ENCODE measurements at places on chromosomes 2 and 18.
A peak's percentile ranks its signal among the peaks of the same experiment; 100 is the strongest.

DNA sequence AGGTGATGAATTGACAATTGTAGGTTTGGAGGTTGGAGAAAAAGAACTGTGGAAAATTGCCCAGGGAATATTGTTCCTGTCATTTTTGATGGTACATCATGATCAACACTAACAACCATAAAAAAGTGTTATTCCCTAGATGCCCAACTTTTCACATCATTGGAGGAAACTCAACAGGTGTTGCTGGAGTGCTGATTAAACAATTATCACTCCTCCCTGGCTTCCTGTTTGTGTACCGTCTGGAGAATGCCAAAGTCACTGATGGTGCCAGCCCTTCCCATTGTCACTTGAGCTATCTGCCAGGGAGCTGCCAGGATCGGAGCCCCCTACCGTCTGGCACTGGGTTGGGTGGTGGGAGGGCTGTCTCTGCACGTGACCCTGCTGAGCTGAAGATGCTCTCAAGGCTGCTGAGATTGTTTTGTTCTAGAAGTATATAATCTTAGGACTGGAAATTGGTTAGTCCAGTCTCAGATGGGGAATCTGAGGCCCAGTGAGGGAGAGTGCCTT is 156.9 kb downstream of the PRKCE start:
- no peak for DNase-seq

DNA sequence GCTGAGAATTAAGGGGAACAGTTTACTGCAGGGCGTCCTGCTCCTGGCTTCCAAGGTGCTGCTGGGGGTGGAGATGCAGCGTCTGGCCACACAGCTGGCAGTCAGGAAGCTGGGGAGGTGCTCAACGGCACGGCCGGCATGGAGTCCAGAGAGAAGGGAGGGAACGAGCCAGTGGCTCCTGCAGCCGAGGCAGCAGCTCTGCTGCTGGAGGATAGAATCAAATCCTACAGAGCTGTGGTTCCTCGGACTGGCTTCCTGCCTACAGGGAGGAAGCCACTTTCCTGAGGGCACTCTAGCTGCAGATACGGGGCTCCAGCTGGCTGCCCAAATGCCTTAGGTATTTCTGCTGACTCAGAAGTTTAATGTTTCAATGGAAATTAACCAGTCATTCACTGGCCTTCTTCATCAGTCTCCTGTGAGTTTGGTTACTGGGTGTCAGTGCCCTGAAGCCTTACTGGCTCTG is 266.3 kb downstream of the TWIST2 start:
- DNase-seq = no peak

DNA sequence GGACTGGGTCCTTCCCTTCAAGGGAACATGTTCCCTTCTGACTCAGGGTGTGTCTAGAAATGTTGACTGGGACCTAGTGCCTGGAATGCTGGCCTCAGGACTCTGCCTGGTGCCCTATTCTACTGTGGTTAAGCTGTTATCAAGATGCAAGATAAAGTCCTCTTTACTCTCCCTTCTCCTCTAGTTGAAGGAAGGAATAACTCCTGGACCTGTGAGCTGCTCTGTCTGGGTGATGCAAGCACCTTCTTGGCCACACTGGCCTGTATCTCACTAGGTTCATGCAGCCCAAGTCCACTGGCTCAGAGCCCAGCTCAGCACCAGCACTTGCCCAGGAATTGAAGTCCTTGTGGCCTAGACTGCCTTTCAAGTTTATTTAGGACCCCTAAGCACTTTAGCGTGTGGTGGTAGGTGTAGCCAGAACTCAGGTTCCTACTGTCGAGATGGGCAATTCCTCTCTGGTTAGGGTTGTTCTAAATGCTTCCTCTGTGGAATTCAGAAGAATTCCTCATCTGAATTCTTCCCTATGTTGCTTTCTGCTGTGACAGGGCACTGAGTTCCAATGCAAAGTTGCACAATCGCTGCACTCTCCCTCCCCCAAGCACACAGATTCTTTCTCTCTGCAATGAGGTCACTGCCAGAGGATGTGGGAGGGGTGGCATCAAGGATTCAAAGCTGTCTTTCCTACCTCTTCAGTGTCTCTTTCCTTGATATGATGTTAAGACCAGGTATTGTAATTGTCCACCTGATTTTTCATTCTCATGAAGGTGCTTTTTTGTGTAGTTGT is 54.7 kb downstream of the VWC2L start:
- DNase-seq = no peak

- DNase-seq = no peak
Observed at GRCh38 chr2:184444217-184444616, 154.1 kb upstream of the ZNF804A start.

DNA sequence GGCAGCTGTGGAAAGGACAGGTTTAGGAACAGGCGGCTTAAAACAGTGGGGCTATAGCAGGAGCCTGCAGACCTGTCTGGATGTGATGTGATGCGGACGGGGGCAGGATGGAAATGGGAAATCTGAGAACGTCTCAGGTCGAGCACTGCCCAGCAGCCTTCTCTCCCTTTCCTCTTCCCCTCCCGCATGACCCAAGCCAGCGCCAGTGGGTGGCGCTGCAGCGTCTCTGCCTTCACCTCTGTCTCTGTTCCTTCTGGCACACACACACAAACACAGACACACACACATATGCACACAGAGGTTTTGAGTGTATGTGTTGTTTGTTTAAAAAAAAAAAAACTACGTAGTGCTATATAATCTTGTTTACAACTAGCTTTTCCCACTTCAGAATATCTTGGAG is 82.0 kb upstream of the SLC66A3 start:
- DNase-seq = no peak

DNA sequence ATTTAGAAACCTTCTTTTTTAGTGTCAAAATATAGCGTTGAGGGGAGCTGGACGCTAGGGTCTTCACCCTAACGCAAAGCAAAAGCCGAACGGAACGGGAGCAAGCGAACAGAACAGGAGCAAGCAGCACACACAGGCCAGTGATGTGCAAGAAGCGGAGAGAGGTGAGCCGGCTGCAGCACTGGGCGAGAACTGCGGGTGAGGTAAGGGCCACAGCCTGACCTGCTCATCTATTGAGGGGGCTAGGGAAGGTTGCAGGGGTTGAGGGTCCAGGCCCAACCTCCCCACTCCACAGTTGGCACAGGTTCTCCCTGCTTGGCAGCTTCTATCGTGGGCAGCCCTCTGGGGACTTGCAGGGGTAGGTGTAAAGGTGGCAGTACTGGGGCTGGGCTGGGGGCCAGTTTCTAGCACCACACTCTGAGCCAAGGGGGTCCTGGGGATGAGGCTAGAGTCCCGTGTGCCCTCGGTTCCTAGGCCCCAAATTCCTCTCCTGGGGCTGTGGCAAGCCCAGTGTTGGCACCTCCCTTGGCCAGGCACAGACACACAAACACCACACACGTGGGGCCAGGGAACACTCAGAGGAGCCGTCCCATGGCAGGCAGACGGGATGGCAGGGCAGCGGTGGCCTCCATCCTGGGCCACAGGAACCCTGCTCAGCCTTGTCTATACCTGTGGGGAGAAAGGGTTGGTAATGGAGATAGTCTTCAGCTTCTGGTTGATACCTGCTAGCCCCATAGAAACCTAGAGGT is 1.2 kb upstream of the ABCB6 start:
- DNase-seq = no peak

DNA sequence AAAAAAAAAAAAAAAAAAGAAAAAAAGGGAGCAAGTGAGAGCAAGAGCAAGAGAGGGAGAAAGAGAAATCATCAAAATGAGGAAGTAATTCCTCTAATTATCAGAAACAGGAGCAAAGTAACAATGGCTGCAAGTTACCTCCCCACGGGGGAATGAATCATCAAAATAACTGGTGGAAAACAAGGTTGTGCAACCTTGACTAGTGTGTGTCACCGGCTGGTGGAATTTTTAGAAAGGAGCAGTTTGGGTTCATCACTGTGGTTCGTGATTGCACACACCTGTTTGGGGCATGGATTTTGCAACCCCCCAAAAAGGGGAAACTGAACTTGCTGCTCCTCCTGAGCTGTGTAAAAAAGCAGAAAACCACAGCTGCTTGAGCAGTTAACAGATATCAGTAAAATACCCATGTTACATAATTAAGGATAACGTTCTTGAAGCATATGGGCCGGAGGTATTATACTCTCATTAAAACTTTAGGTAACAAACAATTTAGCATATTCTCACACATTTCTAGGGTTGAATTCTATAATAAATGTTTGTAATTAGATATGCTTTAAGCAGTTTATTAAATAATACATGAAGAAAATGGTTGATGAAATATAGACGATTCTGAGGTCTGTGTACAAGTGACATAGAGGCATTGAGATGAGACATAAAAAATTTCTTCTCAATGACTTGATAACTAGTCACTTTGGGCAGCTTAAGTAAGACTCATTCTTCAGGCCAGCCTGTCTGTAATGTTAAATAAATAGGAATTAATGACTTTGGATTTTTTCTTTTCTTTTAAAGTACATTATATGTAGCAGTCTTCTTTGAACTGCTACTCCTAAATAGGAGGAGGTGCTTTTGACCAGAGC is 184.2 kb upstream of the ZEB2 start:
- DNase-seq = no peak

DNA sequence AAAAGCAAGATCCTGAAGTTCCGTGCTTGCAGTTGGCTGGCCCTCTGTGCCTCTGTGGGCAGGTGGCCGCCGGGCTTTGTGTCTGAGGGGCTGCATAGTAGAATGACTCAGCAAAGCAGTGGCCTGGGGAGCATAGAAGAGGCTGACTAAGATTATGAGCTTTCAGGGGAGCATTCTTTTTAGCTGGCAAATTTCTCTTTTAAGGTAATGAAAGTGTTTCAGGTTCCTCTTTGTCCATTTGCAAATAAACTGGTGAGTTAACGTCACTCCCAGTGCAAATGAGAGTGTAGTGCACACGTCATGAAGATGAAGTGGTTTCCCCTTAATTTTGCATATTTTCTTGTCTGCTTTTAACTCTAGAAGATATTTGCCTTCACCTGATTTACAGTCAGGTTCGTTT is 98.6 kb downstream of the BCL2L11 start:
- no peak for DNase-seq

DNA sequence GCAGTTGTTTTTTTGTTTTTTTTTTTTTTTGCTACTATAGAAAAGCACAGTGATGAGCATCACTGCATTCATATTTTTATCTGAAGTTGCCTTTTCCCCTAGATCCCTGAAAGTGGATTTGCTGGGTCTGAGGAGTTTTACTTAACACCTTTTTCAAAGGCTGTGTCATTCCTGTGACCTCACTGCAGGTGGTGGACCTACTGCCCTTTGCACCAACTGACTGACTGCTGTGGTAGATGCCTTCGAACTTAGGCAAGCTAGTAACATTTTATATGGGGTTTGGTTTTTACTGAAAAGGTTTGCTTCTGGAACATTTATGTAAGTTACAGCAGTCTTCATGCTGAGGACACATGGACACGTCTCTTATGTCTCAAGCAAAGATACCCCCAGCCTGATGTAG is 36.2 kb downstream of the SPTBN1 start:
- no peak for DNase-seq

- no peak for DNase-seq
Observed at GRCh38 chr2:56017784-56018183, 94.2 kb upstream of the EFEMP1 start.

DNA sequence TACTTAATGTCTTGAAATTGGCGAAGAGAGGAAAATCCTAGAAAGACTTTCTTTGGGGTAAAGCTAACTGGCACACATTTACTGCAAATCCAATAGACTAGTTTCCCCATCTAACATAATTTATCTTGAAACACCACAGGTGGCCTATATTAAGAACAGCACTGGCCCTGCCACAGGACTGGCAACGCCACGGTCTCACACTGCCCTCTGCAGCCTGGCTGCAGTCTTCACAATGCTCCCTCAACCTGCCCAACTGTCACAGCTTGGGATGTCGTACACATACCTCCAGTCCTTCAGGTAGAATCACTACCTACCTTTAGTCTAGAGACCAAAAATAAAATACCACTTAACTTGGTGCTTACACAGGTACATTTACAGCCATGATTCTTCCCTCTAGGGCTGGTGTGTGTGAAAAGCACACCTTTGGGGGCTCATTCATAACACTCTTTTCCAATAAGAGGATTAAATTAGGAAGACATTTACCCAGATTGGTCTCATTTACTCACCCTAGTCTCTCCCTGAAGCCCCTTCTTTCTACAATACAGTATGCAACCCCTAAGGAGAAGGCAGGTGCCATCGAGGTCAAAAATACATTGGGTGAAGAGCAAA is 222.2 kb downstream of the C1D start:
- DNase-seq = peak; percentile 41

GRCh38 chr2:133360190-133360589 is 208.1 kb downstream of the NCKAP5 start:
- DNase-seq = no peak

GRCh38 chr2:150495993-150496627 is 8.6 kb upstream of the RND3 start:
- no peak for DNase-seq

GRCh38 chr2:183088061-183088460 is 9.5 kb downstream of the DUSP19 start:
- no peak for DNase-seq

DNA sequence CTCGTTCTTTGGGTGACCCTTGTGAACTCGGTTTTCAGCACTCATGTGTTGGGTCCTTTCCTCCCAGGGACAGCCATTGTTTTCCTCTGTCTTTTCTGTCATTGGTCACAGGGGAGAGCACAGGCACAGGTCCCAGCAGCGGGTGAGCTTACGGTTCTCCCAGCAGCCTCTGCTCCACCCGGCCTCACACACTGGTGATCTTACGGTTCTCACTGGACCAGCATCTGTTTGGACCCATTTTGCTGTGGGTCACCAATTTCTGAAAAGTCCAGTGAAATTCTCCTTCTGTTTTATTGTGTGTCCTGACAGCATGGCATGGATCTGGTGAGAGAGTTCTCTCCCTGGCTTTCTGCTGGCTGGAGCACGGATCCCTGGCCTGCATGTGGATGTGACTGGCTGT is 49.8 kb upstream of the ANKRD62 start:
- DNase-seq = no peak

DNA sequence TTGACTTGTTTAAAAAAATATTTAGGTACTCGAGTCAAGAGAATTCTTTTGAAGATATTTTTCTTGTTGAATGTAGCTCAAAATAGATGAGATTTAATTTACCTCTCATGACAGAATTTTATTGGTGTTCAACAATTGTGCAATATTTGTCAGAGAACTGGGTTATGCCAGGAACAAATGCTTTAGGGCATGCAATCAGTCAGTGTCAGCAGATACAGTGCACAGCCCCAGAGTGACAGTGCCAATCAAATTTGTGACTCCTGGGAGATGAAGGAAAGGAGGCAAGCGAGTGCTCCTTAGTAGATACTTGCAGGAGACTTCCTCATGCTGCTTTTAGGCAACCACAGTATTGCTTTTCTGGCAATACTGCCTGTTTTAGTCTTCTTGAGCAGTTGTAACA is 81.2 kb upstream of the DSEL start:
- DNase-seq = no peak

- no peak for DNase-seq
Observed at GRCh38 chr2:158518084-158518483, 61.3 kb downstream of the PKP4 start.

DNA sequence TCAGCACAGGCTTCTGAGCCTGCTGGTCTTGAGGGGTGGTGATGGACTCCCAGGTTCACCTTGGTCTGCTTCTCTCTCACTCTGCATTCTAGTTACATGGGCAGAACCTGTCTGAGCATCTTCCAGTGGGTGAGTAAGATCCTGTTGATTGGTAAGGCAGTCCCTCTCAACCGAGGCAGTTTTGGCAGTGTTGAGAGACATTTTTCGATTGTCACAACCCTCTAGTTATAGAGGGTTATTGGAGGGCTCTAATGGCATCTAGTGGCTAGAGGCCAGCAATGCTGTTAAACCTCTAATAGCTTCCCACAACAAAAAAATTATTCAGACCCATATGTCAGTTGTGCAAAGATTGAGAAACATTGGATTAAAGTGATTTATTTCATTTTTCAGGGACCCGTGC is 9.3 kb upstream of the MGAT5 start:
- no peak for DNase-seq

- no peak for DNase-seq
Observed at GRCh38 chr2:204201507-204201906, 264.9 kb downstream of the ICOS start.
